ENCODE measurements at places on chromosomes 4 and X.

GRCh38 chrX:31555506-31555905 is 483.7 kb upstream of the FTHL17 start:
- DNase-seq, result no peak

GRCh38 chrX:136259543-136259942 is 8.3 kb upstream of the MAP7D3 start:
- DNase-seq, result no peak

GRCh38 chr4:146975527-146975926 is 29.9 kb upstream of the TTC29 start:
- peak; percentile 98 for DNase-seq

DNA sequence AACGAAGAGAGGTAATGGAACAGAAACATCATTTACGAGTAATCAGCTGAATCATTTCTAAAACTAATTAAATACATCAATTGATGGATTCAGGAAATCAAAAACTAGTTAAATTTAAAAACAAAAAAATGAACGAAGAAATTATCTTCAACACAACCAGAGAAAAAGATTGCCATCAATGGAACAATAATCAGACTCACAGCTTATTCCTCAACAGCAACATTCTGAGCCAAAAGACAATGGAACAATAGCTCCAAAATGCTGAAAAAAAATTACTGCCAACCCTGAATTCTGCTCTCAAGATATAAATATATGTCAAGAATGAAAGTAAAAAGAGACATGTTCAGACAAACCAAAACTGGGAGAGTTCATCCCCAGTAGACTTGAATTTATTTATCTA is 65.5 kb upstream of the KLF3 start:
- no peak for DNase-seq

GRCh38 chr4:41679991-41680390 is 68.5 kb downstream of the PHOX2B start:
- DNase-seq, result no peak

- DNase-seq, result no peak
These were observed 102.8 kb upstream of the PDLIM3 start for GRCh38 chr4:185638093-185638492.

DNA sequence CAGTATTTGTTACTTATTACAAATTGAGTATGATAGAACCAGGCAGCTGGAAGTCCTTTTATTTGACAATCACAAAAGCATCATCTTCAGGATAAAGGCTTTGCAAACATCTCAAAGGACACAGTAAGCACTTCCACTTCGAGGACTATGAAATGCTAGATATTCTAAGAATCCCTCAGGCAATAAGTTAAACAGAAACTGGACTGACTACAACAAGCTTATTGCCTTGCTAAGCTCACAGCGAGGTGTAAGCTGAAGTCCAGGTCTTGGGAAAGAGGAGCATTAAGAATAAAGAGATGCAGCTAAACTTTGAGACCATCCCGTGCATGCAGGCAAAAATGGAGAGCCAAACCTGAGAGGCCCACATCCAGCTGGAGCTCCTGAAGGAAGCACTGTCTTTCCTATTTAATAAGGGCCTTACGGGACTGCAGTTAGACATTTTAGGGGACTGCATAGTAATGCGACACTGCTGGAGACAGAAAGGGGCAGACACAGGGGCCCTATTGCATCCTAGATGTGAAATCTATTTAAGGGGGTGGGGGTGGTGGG is 38.7 kb downstream of the DCHS2 start:
- no peak for DNase-seq
